GM23338 (cell line): ENCODE measurements at places on chromosomes 3 and 15. TPM values are rescaled to one million over a fixed set of nuclear protein-coding genes. Genes with fewer than 3 reads are reported as not detected.

GRCh38 chr15:82799183-82799841 is 6.6 kb downstream of the FSD2 start:
- no peak for DNase-seq

Gene CATSPER2
- 0.92 and 1.1 TPM in 2 replicates for polyA plus RNA-seq

- no peak for DNase-seq
Measured at GRCh38 chr15:98957655-98958054, 49.9 kb downstream of the PGPEP1L start.

DNA sequence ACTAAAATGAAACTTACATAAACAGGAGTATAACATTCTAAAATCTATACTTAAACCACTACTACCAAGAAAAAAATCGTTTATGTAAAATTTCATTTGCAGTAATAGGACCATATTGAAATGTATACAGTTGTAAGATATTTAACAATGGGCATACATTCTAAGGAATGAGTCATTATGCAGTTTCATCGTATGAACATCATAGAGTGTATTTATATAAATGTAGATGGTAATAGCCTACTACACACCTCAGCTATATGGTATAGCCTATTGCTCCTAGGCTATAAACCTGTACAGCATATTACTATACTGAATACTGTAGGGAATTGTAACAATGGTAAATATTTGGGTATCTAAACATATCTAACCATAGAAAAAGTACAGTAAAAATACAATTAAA is 79.5 kb downstream of the DPH6 start:
- DNase-seq: no peak

Gene MAP3K13
- polyA plus RNA-seq: 128 and 129 TPM in 2 replicates

DNA sequence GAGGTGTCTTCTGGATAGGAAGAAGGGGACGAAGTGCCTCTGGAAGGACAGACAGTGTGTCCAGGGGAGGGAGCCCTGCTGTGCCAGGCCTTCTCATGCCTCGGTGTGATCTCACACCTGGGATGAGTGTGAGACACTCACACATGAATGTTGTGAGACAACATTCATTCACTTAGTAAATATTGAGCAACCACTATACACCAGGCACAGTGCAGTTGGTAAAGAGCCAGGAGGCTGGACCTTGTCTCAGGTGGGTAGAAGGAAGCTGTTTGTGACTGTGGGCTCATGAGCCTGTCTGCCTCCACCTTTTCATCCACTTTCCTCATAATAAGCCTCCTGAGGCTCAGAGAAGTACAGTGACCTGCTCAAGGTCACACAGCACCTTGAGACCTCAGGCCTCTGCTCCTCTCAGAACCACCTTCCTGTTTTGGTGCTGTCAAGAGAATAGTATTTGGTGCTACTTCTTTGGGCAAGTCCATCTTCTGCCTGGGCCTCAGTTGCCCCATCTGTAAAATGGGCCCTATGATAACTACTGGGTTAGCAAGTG is 20.9 kb downstream of the SLC6A6 start:
- no peak for DNase-seq

Gene CCR2
- not detected in 2 replicates for polyA plus RNA-seq
